ENCODE measurements at places on chromosomes 7 and 10. TPM values are rescaled to one million over a fixed set of nuclear protein-coding genes. Genes with fewer than 3 reads are reported as not detected.
A peak's percentile ranks its signal among the peaks of the same experiment; 100 is the strongest.

The CYP3A4 gene
- total RNA-seq, result not detected

The NSMCE4A gene
- 79.1 TPM for total RNA-seq

The AKR1C8 gene
- total RNA-seq, result 0.22 TPM

The PDGFA gene
- total RNA-seq, result 8.5 TPM

The POLR2J2 gene
- 21.5 TPM for total RNA-seq

The FAM237B gene
- not detected for total RNA-seq

The MSMB gene
- total RNA-seq, result not detected

The CAPZA2 gene
- total RNA-seq, result 143 TPM

GRCh38 chr7:77427996-77428603, 12.0 kb upstream of the GSAP start:
- DNase-seq, result no peak

DNA sequence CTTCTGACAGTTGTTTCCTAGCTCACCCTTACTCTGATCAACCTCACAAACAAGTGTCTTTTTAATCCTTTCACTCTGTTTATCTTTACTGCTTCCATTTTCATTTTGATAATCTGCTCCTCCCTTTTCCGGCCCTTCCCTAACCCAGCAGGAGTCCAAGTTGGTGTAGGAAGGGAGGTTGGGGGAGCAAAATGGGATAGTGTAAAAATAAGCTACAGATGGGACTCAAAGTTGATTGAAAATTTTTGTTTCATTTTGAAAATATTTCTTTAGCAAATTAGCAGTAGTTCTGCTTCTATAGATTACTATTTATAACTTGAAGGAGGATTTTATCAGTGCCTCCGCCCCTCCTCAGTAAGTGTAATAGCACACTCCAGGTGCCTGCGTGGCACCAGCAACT, 112.0 kb downstream of the WNT2 start:
- DNase-seq, result no peak

DNA sequence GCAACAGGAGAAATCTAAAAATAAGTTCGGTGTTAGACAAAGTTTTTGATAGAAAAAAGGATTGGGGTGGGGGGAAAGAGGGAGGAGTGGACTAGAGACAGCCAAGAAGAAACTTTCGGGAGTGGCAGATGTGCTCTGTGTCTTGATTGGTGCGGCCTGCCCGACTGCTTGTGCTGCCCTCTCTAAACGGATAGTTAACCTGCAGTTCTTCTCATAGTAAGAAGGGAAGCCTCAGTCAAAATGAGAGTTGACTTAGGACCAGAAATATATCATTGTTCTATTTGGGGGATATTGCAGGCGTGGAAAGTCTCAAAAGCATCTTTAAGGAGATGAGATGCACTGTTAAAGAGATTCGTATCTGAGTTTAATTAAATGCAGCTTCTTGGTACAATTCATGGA, 39.3 kb downstream of the UBE3C start:
- DNase-seq, result no peak

DNA sequence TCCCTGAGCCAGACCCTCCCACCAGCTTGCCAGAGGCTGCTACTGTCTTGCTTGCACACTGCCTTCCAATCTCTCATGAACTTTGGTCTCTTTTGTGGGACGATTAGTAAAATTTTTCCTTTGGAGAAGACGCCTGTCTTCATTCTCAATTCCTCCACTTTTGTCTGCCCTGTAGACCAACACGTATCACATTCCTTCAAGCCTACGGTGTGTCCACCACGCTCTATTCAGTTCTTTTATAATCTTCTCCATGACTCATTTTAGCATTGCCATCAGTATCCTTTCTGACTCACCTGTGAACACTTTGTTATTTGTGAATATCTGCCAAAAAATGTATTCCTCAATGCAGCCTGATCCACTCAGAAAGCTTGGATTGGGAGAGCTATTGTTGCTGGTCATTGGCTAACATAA, 1.4 kb downstream of the GIMAP5 start:
- DNase-seq, result no peak

- DNase-seq, result no peak
These were observed 654.2 kb upstream of the STEAP1 start for GRCh38 chr7:89500084-89500483.

DNA sequence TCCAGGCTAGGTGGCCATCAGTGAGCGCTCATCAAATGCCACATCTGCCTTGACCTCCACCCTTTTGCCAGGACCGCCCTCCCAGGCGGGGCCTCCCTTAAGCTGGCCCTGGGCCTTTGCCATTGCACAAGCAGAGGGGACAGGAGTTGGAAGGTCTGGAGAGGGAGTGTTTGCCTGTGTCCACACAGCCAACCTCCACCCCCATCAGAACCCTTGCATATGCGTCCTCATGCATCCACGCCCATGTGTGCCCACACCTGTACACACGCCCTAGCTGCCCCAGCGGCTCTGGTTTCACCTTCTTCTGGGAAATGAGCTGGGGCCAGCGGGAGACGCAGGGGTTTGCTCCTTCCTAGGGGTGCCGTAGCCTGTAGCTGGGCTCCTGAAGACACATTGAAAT, 64.0 kb downstream of the NEURL1 start:
- DNase-seq, result no peak

DNA sequence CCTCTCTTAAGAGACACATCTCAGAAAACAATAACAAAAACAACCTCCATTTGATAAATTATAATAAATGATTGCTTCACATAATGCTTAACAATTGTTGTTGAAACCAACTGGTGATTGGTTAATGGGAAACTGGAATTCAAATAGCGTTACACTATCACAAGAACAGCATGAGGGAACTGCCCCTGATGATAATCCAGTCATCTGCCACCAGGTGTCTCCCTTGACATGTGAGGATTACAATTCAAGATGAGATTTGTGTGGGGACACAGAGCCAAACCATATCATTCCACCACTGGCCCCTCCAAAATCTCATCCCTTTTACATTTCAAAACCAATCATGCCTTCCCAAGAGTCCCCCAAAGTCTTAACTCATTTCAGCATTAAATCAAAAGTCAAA, 375.9 kb downstream of the BMPER start:
- no peak for DNase-seq

DNA sequence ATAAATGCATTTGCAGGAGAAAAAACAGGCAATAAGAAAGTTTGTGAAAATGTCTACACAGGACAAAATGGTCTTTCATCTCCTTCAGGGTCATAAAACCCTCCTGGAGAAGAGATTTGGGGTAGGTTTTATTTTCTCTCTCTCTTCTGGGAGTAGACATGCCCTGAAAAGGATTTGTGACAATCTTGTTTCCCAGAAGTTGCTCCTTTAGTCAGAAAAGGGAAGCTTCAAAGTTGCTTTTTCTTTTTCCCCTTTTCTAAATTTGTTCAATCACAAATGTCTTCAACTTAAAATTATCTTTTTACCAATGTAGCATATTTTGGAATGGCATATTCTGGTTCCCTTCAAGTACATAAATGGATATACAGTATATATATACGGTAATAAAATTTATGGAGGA, 9.4 kb upstream of the ANKRD22 start:
- no peak for DNase-seq

GRCh38 chr10:102781921-102782557, 38.3 kb downstream of the WBP1L start:
- DNase-seq, result no peak

- no peak for DNase-seq
These were observed 10.4 kb upstream of the TRIM8 start for GRCh38 chr10:102633848-102634247.

DNA sequence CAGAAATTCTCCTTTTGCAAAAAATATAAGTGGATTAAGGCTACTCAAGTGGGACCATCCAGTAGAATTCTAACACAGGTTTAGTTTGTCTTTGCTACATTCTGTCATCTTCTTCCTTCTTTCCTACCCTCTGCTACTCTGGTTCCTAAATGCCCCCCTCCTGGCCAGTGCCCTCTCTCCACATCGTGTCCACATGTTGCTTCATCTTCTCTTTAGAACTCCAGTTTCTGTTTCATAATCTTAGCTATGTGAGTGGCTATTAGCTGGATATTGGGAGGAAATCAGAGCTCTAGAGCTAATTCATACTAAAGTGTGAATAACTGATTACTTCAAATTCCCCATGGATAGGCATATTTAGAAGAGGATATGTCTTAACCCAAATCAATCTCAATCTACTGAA, 528.5 kb downstream of the LRMDA start:
- DNase-seq, result no peak

DNA sequence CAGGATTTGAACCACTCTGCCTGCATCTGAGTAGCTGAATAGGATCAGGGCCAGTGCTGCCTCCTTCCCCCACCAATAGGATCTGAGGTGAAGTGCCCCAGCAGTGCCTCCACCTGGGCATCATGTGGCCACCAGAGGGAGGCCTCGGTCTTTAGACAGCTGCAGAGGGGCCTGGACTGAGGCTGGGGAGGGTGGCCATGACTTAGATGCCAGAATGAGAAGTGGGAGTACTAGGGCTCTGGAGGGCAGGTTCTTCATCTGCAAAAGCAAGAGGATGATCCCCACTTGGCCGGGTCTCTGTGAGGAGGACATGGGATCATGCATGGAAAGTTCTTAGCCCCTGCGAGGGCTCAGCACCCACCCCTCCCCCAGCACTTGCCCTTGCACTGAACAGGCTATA, 56.9 kb downstream of the NEUROG3 start:
- no peak for DNase-seq

DNA sequence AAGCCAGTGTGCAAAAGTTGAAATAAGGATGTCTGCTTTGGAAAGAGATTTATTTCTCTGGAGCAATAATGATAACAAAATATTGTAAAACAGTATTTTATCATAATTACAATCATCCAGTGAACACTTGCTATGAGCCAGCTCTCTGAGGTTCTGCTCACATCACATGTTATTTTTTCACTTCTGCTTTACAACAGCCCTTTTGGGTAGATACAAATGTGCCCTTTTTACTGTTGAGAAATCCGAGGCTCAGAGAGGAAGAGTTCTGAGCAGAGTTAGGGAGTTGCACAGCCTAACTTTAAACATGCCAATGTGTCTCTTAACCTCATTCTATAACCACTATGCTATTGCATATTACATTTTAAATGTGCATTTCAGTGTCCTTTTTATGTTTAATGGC, 232.6 kb upstream of the CDC14C start:
- no peak for DNase-seq

- DNase-seq, result no peak
These were observed 550.3 kb downstream of the GRM8 start for GRCh38 chr7:126702242-126703016.

- DNase-seq, result no peak
These were observed 30.4 kb downstream of the ZNF783 start for GRCh38 chr7:149292462-149292823.

GRCh38 chr7:460374-461116, 59.1 kb downstream of the PDGFA start:
- no peak for DNase-seq

DNA sequence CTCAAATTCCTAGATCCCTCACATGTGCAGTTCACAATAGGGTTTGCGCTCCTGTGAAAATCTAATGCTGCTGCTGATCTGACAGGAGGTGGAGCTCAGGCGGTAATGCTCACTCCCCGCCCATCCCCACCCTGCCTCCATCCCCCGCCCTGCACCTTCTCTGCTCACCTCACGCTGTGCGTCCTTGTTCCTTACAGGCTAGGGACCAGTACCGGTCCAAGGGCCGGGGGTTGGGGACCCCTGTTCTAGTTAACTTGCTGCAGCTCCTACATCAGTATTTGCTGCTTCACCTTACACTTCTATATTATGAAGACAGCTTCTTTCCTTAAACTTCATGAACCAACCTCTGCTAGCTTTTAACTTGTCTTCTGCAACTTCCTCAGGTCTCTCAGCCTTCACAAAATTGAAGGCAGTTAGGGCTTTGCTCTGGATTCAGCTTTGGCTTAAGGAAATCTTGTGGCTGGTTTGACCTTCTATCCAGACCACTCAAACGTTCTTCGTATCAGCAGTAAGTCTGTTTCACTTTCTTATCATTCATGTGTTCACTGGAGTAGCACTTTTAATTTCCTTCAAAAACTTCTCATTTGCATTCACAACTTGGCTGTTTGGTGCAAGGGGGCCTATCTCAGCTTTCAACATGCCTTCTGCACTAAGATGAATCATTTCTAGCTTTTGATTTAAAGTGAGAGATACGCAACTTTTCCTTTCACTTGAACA, 1.7 kb upstream of the TNKS2 start:
- DNase-seq, result peak; percentile 37

DNA sequence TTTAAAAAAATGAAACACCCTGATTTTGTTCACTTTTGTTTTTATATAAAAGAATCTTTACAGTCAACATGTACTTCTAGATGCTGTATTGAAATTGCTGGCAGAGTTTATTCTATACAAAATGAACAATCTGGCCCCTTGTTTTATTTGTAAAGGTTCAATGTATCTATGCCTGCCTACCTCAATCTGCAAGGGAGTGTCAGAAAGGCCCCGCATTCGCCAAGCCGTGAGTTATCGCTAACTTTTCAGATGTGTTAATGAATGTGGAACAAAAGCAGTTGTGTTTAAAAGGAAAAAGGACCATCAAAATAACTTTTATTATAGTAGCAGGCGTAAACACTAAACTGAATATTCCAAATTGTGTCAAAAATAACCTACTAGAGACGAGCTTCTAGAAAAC, 14.6 kb downstream of the LUC7L2 start:
- no peak for DNase-seq

DNA sequence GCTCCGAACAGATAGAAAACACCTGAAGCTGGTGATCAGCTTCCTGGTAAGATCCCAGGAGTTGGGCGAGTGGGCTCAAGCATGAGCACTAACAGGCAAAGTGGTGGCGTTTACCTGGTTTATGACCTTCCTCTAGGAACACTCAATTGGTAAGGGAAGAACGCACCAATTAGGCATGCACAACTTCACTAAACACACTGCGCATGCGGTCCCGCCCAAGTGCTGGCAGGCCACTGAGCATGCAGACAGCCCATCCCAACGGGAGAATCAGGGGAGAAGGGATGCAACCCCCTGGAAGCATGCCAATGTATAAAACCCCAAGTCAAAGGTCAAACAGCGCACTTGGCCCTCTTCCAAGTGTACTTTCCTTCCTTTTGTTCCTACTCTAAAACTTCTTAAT, 70.4 kb downstream of the LYZL2 start:
- DNase-seq, result no peak

GRCh38 chr7:49564379-49564714, 209.1 kb upstream of the VWC2 start:
- DNase-seq, result no peak

- no peak for DNase-seq
These were observed 11.6 kb downstream of the MLXIPL start for GRCh38 chr7:73612598-73613269.

GRCh38 chr7:8379264-8379663, 54.1 kb upstream of the NXPH1 start:
- DNase-seq, result no peak

DNA sequence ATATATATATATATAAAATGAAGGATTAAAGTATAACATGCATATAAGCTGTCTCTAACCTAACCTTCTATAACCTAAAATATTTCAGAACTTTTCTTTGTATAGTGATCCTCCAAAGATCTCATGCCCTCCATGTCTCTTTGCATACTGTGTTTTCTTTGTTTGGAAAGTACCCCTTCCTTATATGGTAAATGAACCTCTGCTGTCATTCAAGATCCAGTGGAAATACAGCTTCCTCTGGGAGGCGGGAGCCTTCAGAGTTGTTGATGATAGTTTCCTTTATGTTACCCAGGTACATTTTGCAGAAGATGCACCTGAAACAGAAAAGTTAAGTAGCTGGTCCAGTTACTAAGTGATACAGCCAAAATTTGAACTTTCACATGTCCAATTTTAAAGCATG, 233.3 kb upstream of the FOXP2 start:
- no peak for DNase-seq

GRCh38 chr7:353746-354325, 63.9 kb downstream of the FOXL3 start:
- no peak for DNase-seq

GRCh38 chr7:137789215-137789882, 57.4 kb downstream of the DGKI start:
- no peak for DNase-seq

All from activated T-helper 1 cell treated with anti-CD3 and anti-CD28 coated beads, Interleukin-12 subunit alpha, Interleukin-12 subunit beta, Interleukin-2, Interleukin-4 antibody, amounts not matched to agents 30 ng/mL and 10 ng/mL and 1 ng/mL, durations not matched to agents 14 hours and 24 hours and 36 hours (primary cell).